ENCODE measurements at places on chromosomes 4 and X.

DNA sequence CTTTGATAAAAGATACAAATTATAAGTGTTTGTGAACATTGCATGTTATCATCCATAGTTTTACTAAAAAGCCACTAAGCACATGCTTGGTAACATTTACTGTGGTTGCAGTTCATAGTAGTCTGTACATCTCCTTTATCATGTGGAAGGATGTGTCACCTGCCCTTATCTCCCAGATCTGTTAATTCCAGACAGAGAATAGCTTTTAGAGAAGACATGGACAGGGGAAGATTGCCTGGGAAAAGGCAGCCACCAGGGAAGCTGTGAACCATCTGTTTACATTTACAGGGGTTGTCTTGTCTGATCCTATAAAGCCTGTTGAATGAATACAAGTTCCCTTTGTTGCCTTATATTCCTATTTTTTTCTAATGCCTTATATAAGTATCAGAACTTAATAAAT, 396.0 kb downstream of the FAT4 start:
- DNase-seq: no peak

DNA sequence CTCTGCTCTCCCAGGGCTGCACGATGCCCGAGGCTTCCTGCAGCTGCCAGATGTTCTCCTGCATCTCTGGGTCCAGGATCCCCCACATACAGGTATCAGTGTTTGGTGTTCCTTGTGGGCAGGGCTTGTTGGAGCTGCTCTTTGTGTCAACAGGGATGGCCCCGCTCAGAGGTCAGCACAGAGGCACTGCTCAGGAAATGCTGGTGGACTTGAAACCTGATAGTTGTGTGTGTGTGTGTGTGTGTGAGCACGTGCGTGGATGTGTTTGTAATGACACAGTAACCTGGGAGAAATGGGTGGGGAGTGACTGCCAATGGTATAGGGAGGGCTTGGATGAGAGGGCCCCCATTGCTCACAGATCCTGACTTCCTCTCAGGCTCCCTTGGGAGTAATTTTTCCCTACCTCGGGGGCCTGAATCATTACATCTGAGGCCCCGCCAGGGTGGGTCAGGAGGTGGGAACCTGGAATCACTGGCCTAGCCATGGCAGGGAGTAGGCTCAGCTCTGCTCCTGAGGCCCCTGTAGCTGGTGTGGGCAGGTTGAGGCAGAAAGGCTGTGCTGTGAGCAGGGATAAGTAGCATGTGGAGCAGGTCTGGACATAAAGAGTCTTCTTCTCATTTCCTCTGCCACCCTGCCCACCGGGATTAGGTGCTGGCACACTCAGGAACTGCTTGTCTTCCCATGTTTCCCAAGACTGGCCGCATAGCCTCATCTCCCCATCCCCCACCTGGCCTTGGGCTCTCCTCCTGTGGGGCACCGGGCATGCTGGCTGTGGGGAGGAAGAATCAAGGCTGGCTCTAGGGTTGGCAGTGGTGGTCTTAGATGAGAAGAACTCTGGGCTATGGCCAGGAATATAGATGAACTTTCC, 2.5 kb upstream of the EFNB1 start:
- no peak for DNase-seq

GRCh38 chr4:30028826-30029225, 691.3 kb upstream of the PCDH7 start:
- no peak for DNase-seq

DNA sequence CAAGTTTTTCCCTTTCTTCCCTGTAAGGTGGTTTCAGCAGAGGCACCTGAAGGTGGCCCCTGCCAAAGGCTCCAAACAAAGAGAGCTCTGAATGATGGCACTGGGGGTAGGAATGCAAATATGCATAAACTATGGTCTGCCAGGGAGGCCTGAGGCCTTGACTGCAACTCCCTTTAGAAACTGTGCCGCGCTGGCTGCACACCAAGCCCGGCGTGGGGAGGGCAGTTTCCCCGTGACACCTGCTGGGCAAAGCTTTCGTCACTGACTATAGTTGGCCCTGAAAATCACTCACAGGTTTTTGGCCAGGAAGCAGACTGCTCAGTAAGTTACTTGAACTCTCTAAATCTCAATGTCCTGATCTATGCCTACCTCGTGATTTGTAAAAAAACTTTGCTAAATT, 97.8 kb upstream of the ATOH1 start:
- no peak for DNase-seq

DNA sequence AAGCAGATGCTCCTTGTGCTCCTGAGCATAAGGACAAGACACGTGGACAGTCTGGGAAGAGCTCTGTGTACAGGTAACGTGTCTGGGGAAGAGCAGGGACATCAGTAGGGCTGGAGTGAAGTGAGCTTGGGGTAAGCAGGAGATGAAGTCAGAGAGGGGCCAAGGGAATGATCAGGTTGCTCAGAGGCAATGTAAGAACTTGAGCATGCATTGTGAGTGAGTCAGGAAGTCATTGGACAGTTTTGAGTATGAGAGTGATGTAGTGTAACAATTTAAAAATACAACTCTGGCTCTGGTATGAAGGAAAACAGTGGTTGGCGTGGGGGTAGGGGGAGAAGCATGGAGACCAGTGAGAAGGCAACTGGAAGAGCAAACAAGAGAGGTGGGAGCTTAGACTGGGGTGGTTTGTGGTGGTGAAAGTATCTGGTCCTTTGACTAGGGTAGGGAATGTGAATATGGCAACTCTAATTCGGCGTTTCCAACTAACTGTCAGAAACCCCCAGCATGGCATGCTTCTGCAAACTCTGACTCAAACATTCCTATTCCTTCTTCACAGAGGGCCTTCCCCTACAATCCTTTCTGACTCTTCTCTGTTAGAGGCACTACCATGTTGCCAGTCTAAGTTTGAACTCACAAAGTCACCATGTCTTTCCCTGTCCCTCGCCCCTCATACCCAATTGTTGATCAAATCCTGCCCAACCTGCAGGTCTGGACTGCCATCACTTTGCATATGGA, 57.2 kb downstream of the STBD1 start:
- no peak for DNase-seq

DNA sequence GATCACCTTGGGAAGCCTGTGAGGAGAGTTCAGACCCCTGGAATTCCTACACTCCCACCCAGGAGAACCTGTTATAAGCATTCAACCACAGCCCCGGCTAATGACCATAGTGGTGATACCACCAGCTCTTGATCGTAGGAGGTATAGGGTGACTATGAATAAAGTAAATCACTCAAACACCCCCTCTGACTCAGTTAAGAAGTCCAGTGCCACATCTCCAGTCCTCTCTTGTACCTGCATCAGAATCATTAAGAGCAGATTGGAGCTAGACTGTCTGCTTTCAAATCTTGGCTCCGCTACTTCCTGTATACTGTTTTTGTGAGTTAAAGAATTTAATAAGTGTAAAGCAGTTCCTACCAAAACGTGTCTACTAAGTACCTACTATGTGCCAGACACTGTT, 565.1 kb upstream of the DIPK2B start:
- DNase-seq: no peak

DNA sequence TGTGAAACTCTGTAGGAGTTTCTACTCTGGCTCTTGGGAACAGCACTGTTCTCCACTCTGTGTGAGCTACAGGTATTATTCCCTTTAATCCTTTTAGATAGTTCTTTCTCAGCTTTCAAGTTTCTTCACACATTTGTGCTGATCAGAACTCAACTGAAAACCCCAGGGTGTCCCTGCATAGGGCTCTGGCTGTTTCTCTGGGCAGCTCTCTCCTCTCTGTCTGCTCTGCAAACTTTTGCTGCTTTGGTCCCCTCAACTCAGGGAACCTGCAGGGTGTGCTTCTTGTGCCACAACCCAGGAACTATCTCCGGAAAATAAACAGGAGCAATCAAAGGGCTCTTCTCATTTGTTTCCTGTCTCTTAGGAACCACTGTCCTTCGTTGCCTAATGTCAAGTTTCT, 196.6 kb upstream of the GABRA2 start:
- DNase-seq: no peak

DNA sequence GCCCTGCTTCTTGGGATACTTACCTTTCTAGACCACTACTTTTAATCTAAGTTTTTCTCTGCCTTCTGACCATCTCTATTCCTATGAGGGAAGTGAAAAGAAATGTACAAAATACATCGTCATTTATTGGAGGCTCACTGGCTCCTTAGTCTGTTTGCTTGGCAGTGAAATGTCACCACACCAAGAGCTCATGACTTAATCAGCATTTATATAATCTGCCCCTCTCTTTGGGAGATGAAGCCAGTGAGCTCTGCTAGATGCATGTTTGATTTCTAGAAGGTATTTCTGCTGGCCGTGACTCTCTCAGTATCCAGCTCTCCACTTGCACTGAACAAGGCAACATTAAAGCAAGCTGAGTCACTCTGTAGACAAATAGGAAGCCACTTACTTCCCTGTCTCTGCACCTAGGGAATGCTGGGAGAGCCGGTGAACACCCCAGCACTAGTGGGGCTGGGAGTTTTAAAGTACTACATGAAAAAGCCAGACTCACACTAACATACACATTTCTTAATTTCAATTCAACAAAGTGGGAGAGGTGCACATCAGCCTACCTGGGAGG, 79.1 kb downstream of the MID1IP1 start:
- DNase-seq: no peak

- DNase-seq: peak; percentile 75
Observed at GRCh38 chr4:13627606-13628311, at the start of gene BOD1L1. Gene BOD1L1, minus strand, starts transcription at chr4:13627725. Its CDS starts 138 bp downstream, at chr4:13627587.

DNA sequence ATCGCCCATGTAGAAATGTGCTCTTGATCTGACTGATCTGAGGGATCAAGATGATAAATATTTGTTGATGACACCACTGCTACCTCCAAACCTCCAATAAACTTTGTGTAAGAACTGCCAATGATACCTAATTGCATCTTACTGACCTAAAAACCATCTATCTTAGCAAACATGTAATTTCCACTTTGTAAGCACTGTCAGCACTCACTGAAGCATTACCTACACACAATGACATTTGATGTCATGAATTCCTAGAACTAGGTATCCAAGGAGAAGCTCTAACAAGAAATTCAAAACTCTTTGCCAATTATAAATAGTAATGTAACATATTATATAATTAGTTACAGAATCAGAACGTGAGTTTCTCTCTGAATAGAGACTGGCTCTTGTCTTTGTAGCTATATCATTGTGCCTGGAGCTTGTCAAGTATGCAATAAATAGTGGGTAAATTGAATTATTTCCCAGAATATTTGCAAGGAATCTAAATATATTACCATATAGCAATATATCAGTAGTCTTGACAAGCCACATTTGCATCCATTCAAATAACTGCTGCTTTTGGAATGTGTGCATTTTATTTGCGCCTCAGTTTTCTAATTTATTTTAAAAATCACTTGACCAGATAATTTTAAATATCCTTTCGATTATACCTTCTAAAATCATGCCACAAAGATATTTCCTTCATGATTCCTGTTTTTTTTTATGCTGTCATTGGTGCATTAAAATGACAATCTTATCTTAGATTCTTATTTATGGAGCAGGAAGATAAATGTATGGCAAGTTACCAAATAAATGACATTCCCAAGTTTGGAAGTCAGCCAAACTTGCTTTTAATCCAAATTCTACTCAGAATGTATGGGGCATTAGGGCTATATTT, 232.3 kb upstream of the NEIL3 start:
- DNase-seq: no peak

DNA sequence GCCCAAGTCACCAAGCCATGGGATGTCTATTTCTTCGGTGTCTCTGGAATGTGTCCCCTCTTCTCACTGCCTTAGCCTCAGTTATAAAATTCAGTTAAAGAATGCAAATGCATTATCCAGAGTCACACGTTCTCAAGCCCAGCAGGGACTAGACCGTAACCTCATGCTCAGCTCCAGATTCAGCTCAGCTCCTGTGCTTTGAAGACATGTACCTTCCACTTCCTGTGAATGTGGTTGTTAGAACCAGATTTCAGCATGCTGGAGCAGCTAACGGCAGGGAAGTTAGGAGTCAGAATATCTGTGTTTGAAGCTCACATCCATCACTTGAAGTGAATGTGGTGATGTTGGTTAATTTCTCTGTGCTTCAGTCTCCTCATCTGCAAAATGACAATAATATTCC, 26.7 kb downstream of the GEMIN8 start:
- DNase-seq: no peak

- no peak for DNase-seq
Observed at GRCh38 chr4:114494246-114494803, 104.3 kb upstream of the UGT8 start.

GRCh38 chr4:3415471-3416141, 26.2 kb upstream of the HGFAC start:
- DNase-seq: no peak

- DNase-seq: no peak
Observed at GRCh38 chr4:69689599-69689998, 36.6 kb upstream of the UGT2A1 start.
